Retinal pigment epithelial cell (primary cell): ENCODE measurements at places on chromosomes 16 and 17.

DNA sequence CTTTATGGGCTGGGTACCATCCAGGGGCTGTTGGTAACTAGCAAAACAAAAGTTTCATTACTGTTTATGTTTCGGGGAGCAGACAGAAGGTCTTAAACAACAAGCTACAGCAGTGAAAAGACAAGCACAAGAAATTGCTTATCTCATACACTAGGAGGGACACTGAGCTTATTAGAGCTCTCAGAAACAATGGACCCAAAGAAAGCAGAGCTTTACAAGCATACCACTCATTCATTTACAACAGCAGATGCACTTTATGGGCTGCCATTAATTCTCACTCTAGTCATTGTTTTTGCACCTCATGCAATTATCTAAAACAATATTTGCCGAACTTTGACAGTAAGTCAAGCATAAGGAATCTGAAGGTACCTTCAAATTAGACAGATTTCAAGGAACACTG, 10.0 kb downstream of the KRT16 start:
- DNase-seq, result no peak

GRCh38 chr17:1137465-1137894, 42.3 kb downstream of the ABR start:
- no peak for DNase-seq

GRCh38 chr16:69179328-69180010, 7.5 kb upstream of the SNTB2 start:
- DNase-seq, result peak; percentile 62

- no peak for DNase-seq
Observed at GRCh38 chr16:65083164-65083857, 38.6 kb downstream of the CDH11 start.

DNA sequence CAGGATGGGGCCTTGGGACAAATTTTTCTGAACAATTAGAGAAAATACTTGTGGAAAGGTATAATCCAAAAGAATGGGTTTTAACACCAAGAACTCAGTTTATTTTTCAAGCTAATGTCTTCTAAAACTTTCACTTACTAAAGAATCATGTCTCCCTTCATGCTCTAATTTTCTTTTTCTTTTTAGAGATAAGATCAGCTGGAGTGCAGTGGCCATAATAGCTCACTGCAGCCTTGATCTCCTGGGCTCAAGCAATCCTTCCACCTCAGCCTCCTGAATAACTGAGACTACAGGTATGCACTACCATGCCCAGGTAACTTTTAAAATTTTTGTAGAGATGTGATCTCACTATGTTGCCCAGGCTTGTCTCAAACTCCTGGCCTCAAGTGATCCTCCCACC, 5.5 kb downstream of the OR4D1 start:
- no peak for DNase-seq
